Mammary epithelial cell (primary cell): ENCODE measurements at places on chromosomes 7 and 10. TPM values are rescaled to one million over a fixed set of nuclear protein-coding genes. Genes with fewer than 3 reads are reported as not detected.

- no peak for DNase-seq
These were observed 213.9 kb upstream of the PPP2R2D start for GRCh38 chr10:131686781-131687420.

DNA sequence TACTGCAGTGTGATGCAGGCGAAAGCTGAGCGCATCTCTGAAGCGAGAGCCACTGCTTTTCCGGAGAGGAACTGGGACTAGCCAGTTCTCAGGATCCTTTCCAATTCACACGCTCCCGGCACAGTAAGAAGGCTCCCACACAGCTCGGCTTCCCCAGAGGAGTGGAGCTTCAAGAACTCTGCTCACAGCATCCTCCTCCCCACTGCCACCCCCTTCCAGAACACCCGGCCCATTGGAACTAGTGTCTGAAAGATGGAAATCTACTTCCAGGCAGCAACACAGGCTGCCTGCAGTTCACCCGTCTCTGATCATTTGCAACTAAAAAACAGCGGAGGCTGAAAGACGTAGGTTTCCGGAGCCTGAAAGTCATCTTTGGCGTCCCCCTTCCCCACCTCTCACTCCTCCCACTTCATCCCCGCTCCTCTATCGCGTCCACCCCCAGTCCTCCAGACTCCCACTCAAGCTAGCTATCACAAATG lies at the start of gene DGKB:
TSS of gene DGKB (minus strand) at position 163 of the 479 bp plus-strand sequence.
- no peak for DNase-seq

GRCh38 chr7:66920256-66920655 lies 769 bp upstream of the TMEM248 start:
- DNase-seq: no peak

ANKRD61 gene
- polyA plus RNA-seq: 0.22 TPM

AKR1B15 gene
- not detected for polyA plus RNA-seq
